ENCODE measurements at places on chromosomes 12 and 14. TPM values are rescaled to one million over a fixed set of nuclear protein-coding genes. Genes with fewer than 3 reads are reported as not detected.

GRCh38 chr12:6603095-6603567 is 4.0 kb downstream of the CHD4 start:
- peak overlapping the region; percentile 22 for H3K27ac ChIP-seq
- H3K36me3 ChIP-seq, result peaks cover 48% of the 10 kb centered on the region
- H3K27me3 ChIP-seq, result no peaks in the 10 kb centered on the region
- H3K4me3 ChIP-seq, result peak overlapping the region; percentile 90
- peaks cover 49% of the 10 kb centered on the region for H3K4me1 ChIP-seq

DNA sequence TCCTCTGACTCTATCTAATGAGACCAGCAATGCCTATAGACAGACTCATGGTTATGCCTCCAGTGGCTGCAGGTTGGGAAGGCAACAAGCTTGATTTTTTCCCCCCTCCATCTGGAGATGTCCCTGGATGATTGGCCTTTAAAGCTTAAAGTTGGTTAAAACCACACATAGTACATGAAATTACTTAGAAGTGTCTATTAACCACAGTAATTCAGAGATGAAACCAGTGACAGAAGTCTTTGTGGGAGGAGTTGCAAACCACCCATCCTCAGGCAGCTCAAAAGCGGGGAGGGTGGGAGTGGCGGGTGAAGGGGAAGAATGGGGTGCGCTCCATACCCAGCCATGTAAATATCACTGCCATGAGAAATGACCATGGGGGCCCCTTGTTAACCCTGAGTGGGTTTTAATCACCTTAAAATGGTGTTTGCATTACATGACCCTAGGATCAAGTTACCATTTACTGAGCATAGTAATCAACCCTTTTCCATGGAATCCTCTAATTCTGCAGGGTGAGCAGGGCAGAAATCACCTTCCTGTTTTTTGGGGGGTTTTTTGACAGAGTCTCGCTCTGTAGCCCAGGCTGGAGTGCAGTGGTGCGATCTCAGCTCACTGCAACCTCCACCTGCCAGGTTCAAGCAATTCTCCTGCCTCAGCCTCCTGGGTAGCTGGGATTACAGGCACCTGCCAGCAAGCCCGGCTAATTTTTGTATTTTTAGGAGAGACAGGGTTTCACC is 133.5 kb downstream of the FOXN3 start:
- no peak overlapping the region for H3K4me3 ChIP-seq
- H3K27me3 ChIP-seq, result no peaks in the 10 kb centered on the region
- H3K4me1 ChIP-seq, result no peaks in the 10 kb centered on the region

DNA sequence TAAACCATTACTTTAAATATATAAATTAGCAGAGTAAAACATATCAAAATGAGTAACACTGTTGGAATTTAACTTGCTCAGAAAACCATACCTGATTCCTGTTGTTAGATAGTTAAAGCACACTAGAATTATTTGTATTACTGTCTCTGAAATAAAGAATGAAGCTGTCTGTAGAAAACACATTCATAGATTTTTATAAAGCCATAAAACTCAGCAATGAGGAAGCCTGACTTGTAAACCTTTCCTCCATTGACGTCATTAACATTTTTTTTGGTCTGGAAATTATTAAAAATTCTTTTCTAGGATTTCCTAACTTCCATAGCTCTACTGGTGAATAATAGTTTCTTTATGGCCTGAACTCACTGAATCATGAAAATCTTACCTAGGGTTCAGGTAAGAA is 147.6 kb downstream of the BRMS1L start:
- H3K4me3 ChIP-seq, result no peak overlapping the region
- DNase-seq, result no peak
- H3K27me3 ChIP-seq, result no peaks in the 10 kb centered on the region
- no peaks in the 10 kb centered on the region for H3K36me3 ChIP-seq
- H3K27ac ChIP-seq, result no peak overlapping the region
- H3K4me1 ChIP-seq, result no peaks in the 10 kb centered on the region

DNA sequence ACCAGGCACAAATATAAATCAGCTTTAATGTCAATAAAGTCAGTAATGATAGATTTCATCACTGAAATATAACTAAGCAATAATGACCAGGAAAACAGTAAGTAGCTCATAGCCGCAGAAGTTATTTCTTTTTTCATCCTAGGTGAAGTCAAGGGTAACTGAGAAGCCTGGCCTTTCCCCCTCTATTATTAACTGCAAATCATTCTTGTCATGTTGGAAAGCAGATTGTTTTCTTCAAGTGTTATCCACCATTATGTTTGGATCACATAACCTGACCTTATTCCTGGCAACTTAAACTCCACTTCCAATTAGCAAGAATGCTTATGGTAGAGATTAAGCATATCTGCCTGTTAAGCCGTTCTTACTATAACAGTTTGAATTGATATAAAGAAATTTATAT is 603.4 kb upstream of the FOXG1 start:
- H3K4me1 ChIP-seq, result no peaks in the 10 kb centered on the region
- no peaks in the 10 kb centered on the region for H3K27me3 ChIP-seq
- H3K27ac ChIP-seq, result no peak overlapping the region
- DNase-seq, result no peak
- H3K36me3 ChIP-seq, result no peaks in the 10 kb centered on the region
- H3K4me3 ChIP-seq, result no peak overlapping the region

Gene CATSPERB
- total RNA-seq, result 2.8 TPM

DNA sequence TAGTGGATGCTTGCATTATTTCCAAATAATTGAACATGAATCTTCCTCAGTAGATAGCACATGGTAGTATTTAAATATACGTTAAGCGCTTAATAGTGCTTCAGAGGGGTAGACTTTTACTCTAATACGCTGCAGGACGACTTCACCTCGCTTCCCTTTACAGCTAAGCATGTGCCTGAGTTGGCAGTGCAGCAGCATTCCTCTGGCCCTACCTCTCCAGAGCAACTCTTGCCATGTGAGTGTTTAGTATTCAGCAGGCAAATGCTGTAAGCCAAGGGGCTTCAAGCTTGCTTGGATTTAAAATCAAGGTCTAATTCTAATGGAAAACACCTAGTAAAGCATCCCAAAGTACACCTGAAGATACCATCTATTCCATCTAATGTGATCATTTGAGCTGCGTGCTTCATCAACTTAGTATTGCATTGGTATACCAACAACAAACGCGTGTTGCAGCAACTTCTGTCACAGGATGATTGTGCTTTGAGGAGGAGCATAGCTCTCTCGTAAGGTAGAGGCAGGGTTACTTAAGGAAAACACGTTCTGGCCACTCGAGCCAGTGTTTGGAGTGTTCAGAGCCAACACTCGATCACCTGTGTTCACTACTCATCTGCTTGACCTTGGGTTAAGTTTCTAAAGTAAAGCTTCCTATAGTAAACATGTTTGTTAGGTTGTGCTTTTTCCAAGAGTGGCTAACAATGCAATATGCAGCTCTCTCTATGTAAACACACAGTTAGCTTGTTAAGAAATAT is 60.6 kb downstream of the PIWIL1 start:
- no peak for DNase-seq
- H3K4me3 ChIP-seq, result no peak overlapping the region
- no peak overlapping the region for H3K27ac ChIP-seq
